ENCODE measurements at places on chromosomes 7 and 10.

DNA sequence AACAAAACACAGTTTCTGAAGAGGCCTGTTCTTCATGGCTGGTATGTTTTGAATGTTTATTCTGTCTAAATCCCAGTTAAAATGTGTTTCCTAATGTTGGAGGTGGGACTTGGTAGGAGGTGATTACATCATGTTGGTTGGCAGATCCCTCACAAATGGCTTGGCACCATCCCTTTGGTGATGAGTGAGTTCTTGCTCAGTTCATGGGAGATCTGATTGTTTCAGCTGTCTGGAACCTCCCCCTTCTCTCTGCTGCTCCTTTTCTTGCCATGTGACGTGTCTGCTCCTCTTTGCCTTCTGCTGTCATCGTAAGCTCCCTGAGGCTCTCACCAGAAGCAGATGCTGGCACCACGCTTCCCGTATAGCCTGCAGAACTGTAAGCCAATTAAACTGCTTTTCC lies 383.6 kb upstream of the TPK1 start:
- DNase-seq, result no peak

DNA sequence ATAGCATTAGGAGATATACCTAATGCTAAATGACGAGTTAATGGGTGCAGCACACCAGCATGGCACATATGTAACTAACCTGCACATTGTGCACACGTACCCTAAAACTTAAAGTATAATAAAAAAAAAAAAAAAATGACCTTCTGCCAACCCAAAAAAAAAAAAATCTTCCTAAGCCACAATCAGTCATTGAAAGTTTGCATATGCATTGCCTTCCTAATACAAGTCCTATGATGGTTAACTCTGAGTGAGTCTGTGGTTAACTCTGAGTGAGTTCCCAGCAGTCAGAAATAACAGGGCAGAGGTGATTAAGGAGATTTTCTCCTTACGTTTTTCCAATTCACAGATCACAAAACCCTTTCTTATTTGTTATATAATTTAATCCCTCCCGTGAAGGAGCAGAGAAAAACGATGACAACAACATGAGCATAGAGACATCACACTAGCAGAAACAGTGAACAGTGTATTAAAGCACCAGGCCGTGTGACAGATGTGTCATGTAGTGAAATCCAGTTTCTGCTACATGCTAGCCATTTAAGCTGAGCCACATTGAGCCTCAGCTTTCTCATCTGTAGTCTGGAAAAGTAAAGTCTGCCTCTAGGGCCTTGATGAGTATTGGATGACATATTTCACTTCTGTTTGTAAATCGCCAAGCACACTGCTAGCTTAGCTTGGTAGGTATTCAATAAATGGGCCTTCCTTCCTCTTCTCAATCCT lies 7.4 kb upstream of the RNF148 start:
- DNase-seq, result no peak

GRCh38 chr7:121531175-121532070 lies 135.3 kb upstream of the FAM3C start:
- no peak for DNase-seq

DNA sequence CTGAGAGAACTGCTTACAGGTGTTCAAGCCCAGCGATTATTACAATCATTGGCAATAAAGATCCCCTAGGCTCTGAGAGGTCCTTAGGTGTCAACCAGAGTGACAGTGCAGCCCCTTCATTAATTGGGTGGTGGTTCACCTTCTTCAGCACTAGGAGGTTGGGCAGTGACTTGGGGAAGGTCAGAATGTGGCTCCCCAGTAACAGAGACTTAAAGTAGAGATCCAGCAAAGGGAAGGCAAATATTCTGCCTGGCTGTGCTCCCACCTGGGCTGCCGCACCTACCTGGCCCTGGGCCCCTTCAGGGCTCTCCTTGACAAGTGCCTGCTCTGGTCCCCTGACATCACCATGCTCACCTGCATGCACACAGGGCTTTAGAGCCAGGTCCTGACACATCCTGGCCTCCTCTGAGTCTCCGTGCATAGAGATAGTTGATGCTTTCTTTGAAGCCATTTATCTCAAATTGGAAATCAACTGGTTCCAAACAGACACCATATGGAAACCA lies 1.9 kb downstream of the CLRN3 start:
- DNase-seq, result no peak

GRCh38 chr7:140284062-140284461 lies 107.3 kb upstream of the KDM7A start:
- no peak for DNase-seq

DNA sequence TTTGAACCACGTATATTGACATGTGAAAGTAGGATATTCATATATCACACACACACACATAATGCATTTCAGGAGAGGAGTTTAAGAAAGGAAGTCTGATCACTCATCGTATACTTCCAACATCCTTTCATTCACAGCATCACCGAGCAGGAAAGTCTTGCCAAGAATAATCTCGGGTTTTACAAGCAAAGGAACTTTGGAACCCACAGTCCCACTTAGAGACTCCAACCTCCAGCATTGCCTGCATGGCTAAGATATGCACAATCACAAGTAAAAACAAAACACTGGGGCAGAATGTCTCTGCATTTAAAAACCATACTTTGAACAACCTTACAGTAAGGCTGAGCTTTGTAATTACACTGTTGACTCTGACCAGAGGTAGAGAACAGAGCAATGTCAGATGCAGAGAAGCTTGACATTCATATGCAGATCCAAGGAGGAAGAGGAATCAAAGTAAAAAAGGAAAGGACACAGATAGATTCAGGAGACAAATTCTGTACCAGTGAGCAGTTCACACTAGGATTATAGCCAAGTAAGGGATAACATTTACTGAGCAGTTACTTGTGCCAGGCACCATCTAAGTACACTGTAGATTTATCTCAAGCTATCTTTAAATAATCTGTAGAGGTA lies 14.8 kb downstream of the THSD7A start:
- DNase-seq, result no peak

GRCh38 chr7:376306-377079 lies 86.5 kb downstream of the FOXL3 start:
- DNase-seq, result no peak

DNA sequence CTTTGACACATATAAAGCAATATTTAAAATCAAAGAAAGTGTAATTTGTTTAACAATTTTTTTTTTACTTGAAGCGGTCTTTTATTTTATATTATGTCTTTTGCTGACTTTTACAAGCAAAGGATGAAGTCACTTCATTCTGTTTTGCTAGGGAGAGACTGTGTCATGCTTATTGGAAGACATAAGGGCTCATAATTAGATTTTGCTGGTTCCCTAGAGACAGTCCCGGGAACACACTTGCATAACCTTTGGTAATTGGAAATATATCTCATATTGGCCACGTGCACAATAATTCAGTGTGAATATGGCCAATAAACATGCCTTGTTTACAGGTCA lies 448 bp upstream of the NET1 start:
- no peak for DNase-seq

GRCh38 chr10:95356-96115 lies 39.7 kb upstream of the ZMYND11 start:
- DNase-seq, result no peak

GRCh38 chr10:128568041-128568440 lies 441.8 kb upstream of the MKI67 start:
- DNase-seq, result no peak

- DNase-seq, result no peak
Observed at GRCh38 chr10:28217848-28218247, 85.0 kb downstream of the MPP7 start.

DNA sequence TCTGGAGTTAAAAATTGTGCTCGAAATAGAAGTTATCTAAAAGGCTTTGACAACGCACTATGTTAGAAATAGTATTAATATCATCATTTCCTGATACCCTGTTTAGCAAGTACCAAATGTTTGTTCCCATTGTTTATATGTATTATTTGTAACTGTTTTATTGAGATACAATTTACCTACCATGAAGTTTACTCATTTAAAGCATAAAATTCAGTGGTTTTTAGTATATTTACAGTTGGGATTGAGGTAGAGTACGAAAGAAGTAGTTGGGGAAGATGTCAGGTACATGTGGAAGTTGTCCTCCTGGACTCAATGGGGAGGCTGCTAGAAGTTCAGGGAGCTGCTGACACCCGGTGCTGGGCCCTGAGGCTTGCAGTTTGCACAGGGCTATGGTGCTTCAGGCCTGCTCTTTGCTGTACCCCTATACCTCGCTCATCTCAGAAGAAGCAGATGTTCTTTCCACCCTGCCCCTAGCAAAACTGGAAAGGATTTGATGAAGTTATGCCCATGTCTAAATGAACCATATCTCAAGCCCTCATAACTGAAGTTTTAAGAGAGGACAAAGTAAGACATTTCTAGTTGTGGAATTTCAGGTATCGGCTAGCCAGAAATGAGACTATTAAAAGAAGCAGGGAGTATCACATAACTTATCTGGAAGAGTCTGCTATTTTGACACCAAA lies 25.2 kb upstream of the WNT16 start:
- no peak for DNase-seq

GRCh38 chr7:129610709-129611245 lies 743 bp upstream of the NRF1 start:
- DNase-seq, result no peak

- DNase-seq, result no peak
Observed at GRCh38 chr10:111974325-111974724, 209.2 kb downstream of the GPAM start.

- DNase-seq, result peak; percentile 24
Observed at GRCh38 chr7:139016931-139017511, 18.8 kb downstream of the ZC3HAV1L start.

DNA sequence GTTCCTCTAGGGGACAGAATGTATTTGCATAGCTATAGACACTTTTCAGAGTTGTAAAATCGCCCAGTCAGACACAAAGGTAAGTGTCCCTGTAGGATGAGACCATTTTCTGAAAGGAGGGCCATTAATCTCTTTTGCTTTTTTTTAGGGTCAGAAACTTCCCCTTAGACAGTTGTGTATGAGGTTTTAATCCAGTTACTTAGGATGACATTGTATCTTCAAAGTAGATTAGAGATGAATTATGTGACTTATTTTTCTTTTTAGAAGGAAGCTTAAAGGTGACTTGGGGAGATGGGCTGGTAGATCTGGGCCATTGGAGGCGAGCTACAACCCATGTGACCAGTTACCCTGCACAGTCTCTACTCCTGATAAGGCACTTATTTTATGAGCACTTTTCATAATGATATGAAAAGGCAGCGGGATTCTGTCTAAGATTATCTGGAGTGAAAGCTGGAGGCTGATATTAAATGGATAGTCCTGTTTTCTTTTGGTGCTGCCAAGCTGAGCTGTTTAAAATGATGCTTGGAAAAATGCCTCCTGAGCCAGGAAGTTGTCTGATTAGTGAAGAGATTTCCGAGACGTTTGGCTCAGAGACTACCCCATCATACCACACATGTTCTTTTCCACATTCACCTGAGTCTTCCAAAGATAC lies 264.3 kb downstream of the AUTS2 start:
- DNase-seq, result no peak

DNA sequence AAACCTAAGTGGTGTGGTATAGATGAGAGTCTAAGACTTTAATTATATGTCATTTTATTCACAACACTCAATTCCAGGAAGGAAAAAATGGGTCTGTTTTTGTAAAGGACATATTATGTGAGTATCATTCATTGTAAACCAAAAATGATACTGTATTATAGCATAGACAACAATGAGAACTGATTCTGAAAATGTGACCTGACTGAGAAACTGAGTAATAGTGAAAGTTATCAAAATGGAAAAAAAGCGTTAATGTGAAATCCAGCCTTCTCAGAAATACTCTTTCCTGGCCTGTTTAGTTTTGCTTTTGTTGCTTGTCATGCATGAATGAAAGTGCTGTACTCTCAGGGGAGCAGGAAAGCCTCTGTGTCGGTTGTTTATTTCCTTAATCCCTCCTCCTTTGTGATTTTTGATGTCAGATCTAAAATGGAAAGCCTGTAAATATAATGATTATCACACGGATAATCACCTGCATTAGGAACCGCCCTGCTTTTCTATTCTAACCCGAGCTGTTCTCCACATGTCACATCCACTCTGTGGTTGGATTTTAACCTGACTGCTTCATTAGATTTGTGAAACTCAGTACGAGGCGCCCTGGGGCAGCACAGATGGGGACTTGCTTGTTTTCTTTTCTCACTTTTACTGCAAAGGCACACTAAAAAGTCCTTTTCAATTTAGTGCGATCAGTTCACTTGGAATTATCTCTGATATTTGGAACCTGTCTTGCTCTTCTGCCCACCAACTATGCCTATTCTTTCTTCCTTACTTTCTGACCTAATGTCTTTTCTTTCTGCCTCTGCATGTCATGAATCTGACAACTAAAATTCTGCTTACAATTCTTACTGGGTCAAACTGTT lies 240.9 kb upstream of the KAT6B start:
- no peak for DNase-seq

DNA sequence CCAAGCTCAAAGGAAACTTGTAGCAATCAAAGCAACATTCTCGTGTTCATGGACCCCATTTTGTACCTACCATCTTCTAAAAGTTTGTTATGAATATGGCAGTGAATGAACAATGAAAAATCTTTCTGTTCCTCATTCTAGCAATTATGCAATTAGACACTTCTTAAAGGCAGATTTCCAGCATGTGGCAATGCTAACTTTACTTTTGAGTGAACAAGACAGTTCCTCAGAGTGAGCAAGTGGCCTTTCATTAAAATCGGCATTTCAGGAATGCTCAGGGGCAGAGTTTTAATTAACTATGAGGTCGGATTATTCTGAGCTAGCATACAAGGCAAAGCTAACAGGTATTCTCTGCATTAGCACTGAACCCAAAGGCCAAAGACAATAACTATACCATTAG lies 48.4 kb upstream of the NFE2L3 start:
- no peak for DNase-seq

DNA sequence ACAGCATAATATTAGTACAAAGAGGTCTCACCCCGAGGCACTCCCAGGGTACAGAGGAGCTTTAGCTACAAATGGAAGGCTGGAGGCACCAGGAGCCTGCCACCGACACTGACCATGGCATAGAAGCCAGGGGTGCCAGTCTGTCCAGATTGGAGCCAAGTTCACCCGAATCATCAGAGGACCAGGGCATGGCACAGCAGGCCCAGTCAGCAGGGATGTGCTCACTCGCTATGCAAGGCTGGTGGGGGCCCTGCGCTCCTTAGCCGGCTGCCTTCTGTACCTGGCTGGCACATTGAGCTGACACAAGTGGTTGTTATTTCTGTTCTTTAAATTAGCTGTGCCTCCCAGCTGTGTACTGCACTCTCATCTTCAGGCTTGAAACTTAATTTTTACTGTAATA lies 149.3 kb downstream of the TCERG1L start:
- DNase-seq, result no peak

DNA sequence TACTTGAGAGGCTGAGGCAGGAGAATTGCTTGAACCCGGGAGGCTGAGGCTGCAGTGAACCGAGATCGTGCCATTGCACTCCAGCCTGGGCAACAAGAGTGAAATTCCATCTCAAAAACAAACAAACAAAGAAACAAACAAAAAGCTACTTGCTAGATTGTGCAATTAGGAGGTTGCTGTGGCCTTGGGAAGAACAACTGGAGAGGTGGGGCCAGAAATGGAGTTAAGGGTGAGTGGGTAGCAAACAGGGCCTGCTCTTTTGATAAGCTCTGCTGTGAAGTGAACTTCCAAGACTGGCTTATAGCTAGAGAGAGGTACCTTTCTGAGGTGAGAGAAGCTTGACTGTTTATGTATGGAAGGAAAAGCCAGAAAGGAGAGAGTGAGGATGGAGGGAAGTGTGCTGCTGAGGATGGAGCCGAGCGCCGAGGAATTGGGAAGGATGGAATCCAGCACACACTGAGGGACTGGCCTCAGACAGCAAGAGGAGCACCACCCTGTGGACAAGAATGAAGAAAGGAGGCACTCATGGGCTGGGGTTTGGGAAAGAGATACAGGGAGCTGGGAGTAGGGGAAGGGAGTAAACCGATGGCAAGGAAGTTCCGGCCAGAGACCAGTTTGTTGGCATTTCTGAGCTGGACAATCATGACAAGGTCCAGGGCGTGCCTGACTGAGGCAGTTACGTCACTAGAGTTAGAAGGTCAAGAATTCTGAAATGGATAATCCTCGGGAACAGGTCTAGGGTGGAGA lies 7.0 kb upstream of the RPEL1 start:
- DNase-seq, result no peak
